ENCODE measurements at places on chromosomes 6 and 20. TPM values are rescaled to one million over a fixed set of nuclear protein-coding genes. Genes with fewer than 3 reads are reported as not detected.

Gene C20orf96
- total RNA-seq = 5.7 TPM

Gene SCGN
- not detected for total RNA-seq

GRCh38 chr6:158516098-158516497 lies 43.8 kb upstream of the TMEM181 start:
- DNase-seq = no peak
- H3K27me3 ChIP-seq = no peaks in the 10 kb centered on the region
- peaks cover 16% of the 10 kb centered on the region for H3K4me1 ChIP-seq

- H3K27ac ChIP-seq = no peak overlapping the region
- no peaks in the 10 kb centered on the region for H3K27me3 ChIP-seq
- H3K4me1 ChIP-seq = peaks cover 10% of the 10 kb centered on the region
- DNase-seq = no peak
- no peak overlapping the region for H3K4me3 ChIP-seq
These were observed 58.2 kb downstream of the NEDD9 start for GRCh38 chr6:11174242-11174611.

DNA sequence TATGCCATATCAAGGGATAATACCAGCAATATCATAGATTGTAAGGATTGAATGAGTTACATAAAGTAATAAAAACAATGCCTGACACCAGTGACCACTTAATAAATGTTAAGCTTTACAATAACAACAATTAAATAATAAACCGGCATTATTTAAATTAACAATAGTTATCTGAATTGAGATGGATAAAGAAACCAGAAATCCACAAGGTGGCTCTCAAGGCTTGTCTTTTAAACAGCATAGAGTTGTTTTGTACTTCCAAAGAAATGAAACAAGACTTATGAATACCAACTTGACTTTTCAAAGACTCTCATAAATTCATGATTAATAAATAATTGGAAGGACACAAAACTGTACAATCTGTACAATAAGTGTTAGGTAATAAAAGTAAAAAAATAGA lies 203.1 kb downstream of the ASCC3 start:
- no peaks in the 10 kb centered on the region for H3K27me3 ChIP-seq
- H3K4me3 ChIP-seq = no peak overlapping the region
- no peak overlapping the region for H3K27ac ChIP-seq
- no peaks in the 10 kb centered on the region for H3K4me1 ChIP-seq

GRCh38 chr20:19347943-19348456 lies 135.6 kb downstream of the SLC24A3 start:
- no peak for DNase-seq
- no peaks in the 10 kb centered on the region for H3K27me3 ChIP-seq
- no peaks in the 10 kb centered on the region for H3K36me3 ChIP-seq
- no peaks in the 10 kb centered on the region for H3K4me1 ChIP-seq
- no peak overlapping the region for H3K4me3 ChIP-seq

GRCh38 chr6:36752187-36752885 lies 54.7 kb downstream of the RAB44 start:
- H3K27me3 ChIP-seq = no peaks in the 10 kb centered on the region
- no peak overlapping the region for H3K4me3 ChIP-seq
- DNase-seq = no peak
- peaks cover 46% of the 10 kb centered on the region for H3K4me1 ChIP-seq
- no peaks in the 10 kb centered on the region for H3K36me3 ChIP-seq
